ENCODE measurements at places on chromosomes 7 and 10. TPM values are rescaled to one million over a fixed set of nuclear protein-coding genes. Genes with fewer than 3 reads are reported as not detected.

Gene LEP
- not detected for total RNA-seq

Gene CDCA7L
- 40.7 TPM for total RNA-seq

Gene AKR1B15
- total RNA-seq = not detected

Gene PDGFA
- 0.85 TPM for total RNA-seq

Gene GHRHR
- 7.5 TPM for total RNA-seq

Gene ATP5MK
- total RNA-seq = 283 TPM

Gene EVX1
- 0.51 TPM for total RNA-seq

Gene SLC39A12
- total RNA-seq = 0.10 TPM

Gene CNPY4
- total RNA-seq = 28.3 TPM

Gene PNLIPRP2
- total RNA-seq = not detected

Gene ZNF107
- total RNA-seq = 10.4 TPM

Gene PIK3CG
- 2.4 TPM for total RNA-seq

Gene EMX2
- total RNA-seq = not detected

DNA sequence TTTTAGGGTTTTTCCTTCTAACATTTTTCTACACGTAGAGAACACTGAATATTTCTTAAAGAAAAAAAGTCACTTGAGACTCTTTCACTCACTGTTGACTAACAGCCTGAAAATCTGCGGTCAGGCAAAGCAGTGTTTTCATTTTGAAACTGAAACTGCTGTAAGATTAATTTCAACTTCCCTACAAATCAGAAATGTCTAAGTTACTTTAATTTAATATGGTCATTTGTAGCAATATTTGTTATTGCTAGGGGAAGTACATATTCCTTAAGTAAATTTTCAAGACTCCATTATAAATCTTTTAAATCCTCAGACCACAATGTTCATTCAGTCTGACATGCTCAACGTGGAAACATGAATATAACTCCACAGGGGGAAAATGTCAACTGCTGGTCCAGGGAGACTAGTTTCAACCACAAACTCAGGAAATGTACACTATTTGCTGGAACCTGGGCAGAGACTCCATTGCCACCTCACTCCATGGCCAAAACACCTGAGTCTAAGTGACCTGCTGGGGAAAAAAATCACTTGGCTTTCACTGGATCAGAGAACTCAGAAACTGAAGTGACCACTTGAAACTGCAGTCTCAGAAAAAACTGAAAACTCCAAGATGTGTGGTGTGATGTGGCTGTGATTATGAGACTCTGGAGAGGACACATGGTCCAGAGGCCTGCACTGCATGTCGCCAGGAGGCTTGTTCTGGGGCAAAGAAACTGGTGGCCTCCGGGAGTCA lies 161.2 kb downstream of the TAX1BP1 start:
- H3K27me3 ChIP-seq = no peaks in the 10 kb centered on the region
- no peak overlapping the region for H3K27ac ChIP-seq
- no peak overlapping the region for H3K4me3 ChIP-seq
- H3K36me3 ChIP-seq = no peaks in the 10 kb centered on the region

DNA sequence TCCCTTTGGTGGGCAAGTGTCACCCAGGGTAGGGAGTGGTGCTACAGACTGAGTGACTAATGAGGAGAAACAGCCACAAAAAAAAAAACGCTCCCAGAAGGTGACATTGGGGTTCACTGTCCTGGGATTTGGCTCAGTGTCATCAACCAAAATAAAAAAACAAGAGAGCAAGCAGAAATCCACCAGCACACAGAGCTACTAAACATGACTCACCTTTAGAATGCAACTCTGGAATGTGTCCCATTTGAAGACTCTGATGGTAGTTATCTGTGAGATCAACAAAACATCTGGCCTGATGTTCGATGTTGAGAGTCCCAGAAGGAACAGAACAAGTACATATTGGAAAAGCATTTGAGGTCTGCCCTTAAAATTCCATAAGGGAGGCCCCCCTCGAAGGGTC lies 200.3 kb upstream of the LYZL2 start:
- H3K4me3 ChIP-seq = no peak overlapping the region
- peaks cover 19% of the 10 kb centered on the region for H3K4me1 ChIP-seq
- H3K27me3 ChIP-seq = peaks cover 9% of the 10 kb centered on the region
- DNase-seq = no peak

- H3K4me1 ChIP-seq = peaks cover 27% of the 10 kb centered on the region
- H3K4me3 ChIP-seq = no peak overlapping the region
- H3K36me3 ChIP-seq = no peaks in the 10 kb centered on the region
- DNase-seq = no peak
These were observed 20.0 kb downstream of the THNSL1 start for GRCh38 chr10:25036381-25036780.

- no peak overlapping the region for H3K4me3 ChIP-seq
- no peak for DNase-seq
- H3K27ac ChIP-seq = no peak overlapping the region
- H3K4me1 ChIP-seq = no peaks in the 10 kb centered on the region
These were observed 119.1 kb upstream of the PFKP start for GRCh38 chr10:2948127-2948854.

DNA sequence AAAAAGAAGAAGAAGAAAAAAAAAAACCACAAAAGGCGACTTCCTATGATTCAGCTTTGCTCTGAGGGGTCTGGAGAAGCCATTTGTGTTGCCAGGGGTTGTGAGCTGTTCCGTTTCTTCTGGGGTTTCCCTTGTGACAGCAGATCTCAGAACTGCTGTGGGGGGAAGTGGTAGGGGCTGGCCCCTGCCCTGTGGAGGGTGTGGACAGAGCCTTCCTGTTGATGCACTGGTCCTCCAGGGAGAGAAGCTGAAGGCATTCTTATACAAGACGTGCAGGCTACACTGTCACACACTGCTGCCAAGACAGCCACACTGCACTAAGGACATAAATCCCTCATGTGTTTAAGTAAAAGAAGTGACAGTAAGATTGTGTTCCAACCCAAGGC lies 17.3 kb upstream of the CSGALNACT2 start:
- peaks cover 13% of the 10 kb centered on the region for H3K27me3 ChIP-seq
- DNase-seq = no peak
- no peaks in the 10 kb centered on the region for H3K4me1 ChIP-seq
- no peak overlapping the region for H3K4me3 ChIP-seq
- H3K27ac ChIP-seq = no peak overlapping the region

DNA sequence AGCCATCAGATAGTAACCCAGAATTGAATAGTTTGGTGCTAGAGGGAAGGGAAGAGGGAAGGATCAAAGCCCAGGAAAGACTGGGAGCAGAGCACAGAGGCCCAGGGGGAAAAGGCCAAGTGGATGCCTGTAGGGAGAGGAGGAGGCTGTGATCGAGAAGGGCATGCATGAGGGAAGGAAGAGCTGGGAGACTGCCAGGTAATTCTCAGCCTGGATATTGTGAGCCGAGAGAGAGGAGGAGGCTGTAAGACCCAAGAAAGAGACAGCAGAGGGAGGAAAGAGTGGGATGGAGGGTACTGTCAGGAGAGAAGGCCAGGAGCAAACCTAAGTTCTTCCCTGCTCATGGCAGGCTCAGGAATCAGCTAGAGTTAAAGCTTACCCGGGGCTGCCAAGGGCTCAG lies 178.2 kb downstream of the CCDC3 start:
- H3K4me3 ChIP-seq = no peak overlapping the region
- peaks cover 18% of the 10 kb centered on the region for H3K4me1 ChIP-seq
- H3K36me3 ChIP-seq = no peaks in the 10 kb centered on the region
- H3K27ac ChIP-seq = no peak overlapping the region
- no peak for DNase-seq

GRCh38 chr10:126099366-126099765 lies 203.0 kb downstream of the FANK1 start:
- peaks cover 10% of the 10 kb centered on the region for H3K4me1 ChIP-seq
- H3K27ac ChIP-seq = no peak overlapping the region
- peaks cover 2% of the 10 kb centered on the region for H3K27me3 ChIP-seq
- no peaks in the 10 kb centered on the region for H3K36me3 ChIP-seq
- DNase-seq = no peak

DNA sequence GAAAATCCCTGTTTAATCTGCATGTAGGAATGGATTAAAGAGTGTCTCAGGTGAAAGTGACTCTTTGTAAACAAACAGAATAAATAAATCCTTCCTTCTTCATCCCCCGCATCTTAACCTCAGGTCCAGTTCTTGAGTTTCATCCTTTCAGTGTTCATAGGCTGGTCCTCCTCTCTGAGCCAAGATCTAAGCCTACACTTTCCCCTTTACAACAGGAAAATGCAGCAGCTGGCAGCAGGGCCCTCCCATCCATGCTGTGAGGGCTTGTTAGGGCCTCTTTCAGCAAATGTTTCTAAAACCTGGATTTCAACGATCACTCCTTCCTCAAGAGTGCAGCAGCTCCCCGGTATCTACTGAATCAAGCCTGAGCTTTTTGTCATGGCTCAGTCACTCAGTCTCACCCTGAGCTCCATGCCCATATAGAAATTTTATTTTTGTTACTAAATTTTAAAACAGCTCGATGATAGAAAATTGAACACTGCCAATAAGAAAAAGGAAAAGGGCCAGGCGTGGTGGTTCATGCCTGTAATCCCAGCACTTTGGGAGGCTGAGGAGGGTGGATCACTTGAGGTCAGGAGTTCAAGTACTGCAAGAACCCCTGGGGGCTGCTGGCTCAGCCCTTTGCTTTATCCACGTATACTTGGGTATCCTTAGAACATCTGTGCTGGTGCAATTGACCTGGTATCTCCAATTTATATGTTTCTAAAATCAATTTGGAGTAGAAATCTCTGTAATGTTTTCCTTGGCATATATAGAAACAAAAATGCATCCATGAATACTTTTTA lies 15.6 kb downstream of the BLNK start:
- H3K36me3 ChIP-seq = no peaks in the 10 kb centered on the region
- no peak overlapping the region for H3K4me3 ChIP-seq
- peaks cover 18% of the 10 kb centered on the region for H3K4me1 ChIP-seq
- DNase-seq = no peak
- H3K27ac ChIP-seq = no peak overlapping the region

- H3K27me3 ChIP-seq = peaks cover 2% of the 10 kb centered on the region
- no peak overlapping the region for H3K27ac ChIP-seq
- H3K36me3 ChIP-seq = no peaks in the 10 kb centered on the region
- H3K4me3 ChIP-seq = no peak overlapping the region
These were observed 90.0 kb upstream of the IGFBP3 start for GRCh38 chr7:46011059-46011458.

GRCh38 chr7:55101359-55101758 lies 82.5 kb downstream of the EGFR start:
- peaks cover 4% of the 10 kb centered on the region for H3K4me1 ChIP-seq
- H3K36me3 ChIP-seq = no peaks in the 10 kb centered on the region
- H3K27me3 ChIP-seq = peaks cover 10% of the 10 kb centered on the region
- DNase-seq = no peak

DNA sequence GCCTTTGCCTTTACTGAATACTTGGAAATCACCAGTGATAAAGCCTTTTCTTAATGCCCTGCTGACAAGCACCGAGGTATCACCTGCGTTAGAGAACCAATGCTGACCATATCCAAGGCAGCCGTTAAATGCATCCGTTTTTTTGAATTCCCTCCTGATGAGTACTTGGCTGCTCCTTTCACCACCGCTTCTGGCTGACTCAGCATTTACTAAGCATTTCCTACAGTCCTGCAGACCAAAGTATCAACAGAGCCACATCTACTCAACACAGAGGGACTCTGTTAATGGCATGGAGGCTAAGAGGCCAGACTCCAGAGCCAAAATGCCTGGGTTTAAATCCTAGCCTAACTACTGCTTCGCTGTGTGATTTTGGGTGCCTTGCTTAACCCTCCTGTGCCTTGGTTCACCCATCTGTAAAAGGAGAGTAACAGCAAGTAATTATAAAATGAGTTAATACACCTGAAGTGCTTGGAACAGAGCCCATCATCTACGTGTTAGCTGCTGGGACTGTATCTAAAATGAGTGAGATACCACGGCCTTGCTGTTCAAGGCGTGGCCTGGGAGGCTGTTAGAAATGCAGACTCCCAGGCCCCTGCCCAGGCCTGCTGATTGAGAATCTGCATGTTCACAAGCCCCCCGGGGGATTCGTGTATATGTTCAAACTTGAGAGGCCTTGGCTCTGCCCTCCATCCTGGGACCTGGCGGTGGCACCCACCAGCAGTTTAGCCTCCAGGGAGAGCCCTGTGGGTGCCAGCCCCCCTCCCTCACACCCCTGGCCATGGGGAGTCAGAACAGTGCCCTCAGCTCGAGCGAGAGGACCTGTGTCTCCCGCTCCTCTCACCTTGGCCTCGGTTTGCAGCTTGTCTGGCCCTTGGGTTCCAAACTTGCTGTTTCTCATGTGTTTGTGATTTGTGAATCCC lies 30.8 kb upstream of the EFCAB10 start:
- no peak overlapping the region for H3K27ac ChIP-seq
- peaks cover 11% of the 10 kb centered on the region for H3K4me1 ChIP-seq
- DNase-seq = no peak
- peaks cover 14% of the 10 kb centered on the region for H3K27me3 ChIP-seq
- H3K36me3 ChIP-seq = peaks cover 12% of the 10 kb centered on the region

GRCh38 chr10:9656386-9656785 lies 1361.3 kb upstream of the CELF2 start:
- H3K4me3 ChIP-seq = no peak overlapping the region
- no peak for DNase-seq
- H3K27ac ChIP-seq = no peak overlapping the region
- no peaks in the 10 kb centered on the region for H3K36me3 ChIP-seq
- no peaks in the 10 kb centered on the region for H3K27me3 ChIP-seq
- H3K4me1 ChIP-seq = no peaks in the 10 kb centered on the region

GRCh38 chr7:2477447-2478398 lies 1.5 kb upstream of the GRIFIN start:
- peaks cover 4% of the 10 kb centered on the region for H3K36me3 ChIP-seq
- no peak overlapping the region for H3K4me3 ChIP-seq
- H3K27me3 ChIP-seq = peaks cover 5% of the 10 kb centered on the region
- peak; percentile 85 for DNase-seq
- H3K27ac ChIP-seq = no peak overlapping the region

- DNase-seq = no peak
- peak overlapping the region; percentile 76 for H3K27ac ChIP-seq
- H3K27me3 ChIP-seq = no peaks in the 10 kb centered on the region
- H3K36me3 ChIP-seq = peaks cover 4% of the 10 kb centered on the region
- peaks cover 13% of the 10 kb centered on the region for H3K4me1 ChIP-seq
These were observed 55.4 kb downstream of the CALD1 start for GRCh38 chr7:134834689-134835462.

DNA sequence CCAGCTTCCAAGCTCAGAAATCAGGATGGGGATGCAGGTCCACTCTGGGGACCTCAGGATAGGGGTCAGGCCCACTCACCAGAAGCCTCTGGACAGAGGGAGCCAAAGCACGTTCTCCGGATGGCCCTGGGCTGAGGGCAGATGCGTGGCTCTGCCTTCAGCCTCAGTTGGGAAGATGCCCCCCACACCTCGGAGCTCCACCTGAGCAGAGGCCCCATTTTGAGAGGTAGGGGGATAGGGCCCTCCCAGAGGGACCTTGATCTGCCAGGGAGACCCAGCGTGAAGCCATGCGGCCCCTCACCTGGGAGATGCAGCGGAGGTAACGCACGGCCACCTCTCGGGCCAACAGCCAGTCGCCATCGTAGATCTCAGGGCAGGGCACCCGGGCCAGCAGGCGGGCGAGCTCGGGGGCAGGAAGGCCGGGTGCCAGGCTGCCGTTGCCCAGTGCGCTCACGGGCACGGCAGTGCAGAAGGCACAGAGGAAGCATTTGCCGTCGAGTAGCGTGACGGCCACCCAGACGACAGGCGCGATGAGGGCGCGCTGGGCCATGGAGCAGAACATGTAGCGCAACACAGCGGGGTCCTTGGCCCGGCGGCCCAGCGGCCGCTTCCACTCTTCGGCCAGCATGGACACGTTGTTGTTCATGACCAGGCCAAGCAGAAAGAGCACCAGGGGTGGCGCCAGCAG lies 660 bp downstream of the CALHM1 start:
- H3K4me1 ChIP-seq = peaks cover 4% of the 10 kb centered on the region
- no peak overlapping the region for H3K4me3 ChIP-seq
- H3K27ac ChIP-seq = no peak overlapping the region
- no peak for DNase-seq
